ENCODE measurements at places on chromosomes 2 and 18.

DNA sequence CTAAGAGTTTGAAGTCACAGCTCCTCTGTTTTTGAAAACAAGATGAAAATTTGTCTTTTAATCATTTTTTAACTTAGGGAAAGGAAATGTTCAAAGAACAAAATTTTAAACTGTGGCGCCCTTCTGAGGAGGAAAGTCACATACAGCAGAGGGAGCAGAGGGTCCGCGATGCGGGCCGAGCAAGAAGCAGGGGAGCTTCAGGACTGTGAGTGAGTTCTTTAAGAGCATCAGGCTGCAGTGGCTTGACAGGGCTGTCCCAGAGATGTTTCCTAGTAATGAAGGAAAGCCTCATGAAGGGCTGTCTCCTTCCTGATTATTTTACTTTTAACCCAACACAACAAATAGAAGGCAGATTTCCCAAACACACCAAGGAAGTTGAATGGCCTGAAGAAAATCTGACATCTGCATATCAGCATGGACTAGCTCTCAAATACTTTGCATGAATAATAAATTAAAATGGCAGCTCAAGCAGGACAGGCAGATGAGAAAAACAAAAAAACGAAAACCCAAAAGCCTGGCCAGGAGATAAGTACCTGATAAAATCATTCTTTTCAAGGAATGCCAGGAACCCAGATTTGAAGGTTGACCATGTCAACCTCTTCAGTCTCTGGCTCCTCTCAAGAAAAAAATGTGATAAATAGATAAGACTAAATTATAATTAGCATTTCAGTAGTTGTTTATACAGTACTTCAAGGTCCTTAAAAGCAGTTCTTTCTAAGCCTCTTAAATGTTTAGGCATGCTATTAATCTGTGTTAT, 60.8 kb downstream of the SLC40A1 start:
- no peak for DNase-seq

DNA sequence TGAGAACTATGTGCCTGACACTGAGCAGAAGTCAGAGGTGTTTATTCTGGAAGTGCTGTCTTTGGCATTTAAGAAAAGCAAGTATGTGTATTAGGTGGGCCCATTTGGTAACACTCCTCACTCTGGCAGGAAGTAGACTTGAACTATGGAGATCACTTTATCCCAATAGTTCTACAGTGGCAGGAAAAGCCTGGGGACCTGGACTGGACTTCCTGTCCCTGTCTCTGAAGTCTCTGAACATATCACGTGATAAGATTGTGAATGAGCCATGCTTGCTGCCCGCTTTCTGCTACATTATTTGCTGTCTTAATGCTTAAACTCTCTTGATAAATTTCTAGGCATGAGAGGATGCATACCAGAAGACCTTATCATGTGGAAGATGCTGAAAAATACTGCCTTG, 203.7 kb downstream of the MYO3B start:
- DNase-seq, result no peak

- DNase-seq, result no peak
Measured at GRCh38 chr18:75216212-75216910, 5.8 kb downstream of the TSHZ1 start.

DNA sequence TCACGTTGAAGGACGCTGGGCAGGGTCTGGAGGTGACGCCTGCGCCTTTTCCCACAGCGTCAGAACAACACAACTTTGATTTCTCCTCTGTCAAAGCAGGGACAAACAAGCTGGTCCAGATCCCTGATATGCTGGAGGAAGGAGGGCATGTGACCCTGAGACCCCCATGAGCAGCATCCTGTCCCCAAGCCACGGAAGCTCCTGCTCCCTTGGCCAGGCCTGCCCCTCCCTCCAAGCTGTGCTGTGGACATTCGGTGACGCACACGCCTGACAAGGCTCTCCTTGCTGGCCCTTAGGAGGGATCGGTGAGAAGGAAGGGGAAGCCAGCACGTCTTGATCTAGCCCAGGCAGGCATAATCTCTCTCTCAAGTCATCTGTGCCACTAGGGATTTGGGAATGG, 11.3 kb downstream of the MLPH start:
- no peak for DNase-seq

- DNase-seq, result no peak
Measured at GRCh38 chr2:98532756-98533155, 75.6 kb downstream of the COA5 start.

DNA sequence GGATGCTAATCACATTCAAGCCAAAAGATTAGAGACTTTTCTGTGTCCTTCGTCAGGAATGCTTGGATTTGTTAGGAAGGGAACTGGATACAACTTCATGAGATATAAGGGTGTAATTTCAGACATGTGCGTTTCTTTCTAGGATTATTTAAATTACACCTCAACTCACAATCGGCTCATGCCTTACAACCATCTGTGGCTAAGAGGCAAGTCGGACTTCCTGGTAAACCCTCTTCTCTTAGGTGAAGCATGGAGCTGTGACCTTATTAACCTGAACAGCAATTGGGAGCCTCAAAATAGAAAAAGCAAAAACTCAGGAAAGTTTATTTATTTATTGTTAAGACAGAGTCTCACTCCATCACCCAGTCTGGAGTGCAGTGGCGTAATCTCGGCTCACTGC, 61.8 kb downstream of the SEMA4F start:
- DNase-seq, result no peak

DNA sequence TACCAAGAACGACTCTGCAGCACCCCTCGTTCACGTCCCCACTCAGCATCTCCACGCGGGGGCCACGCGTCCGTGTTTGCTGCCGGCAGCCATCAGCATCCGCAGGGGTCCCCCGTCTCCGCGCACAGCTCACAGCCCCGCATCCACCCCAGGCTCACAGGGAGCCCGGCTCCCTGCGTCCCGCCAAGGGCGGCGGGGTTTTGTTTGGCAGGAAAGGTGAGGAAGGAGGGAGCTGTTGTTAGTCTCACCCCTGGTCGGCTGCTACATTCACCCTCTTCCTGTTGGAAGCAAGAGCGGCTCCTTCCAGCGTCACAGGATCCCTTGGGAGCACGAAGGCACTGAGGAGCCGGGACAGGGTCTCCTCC, 131.0 kb upstream of the CTDP1 start:
- no peak for DNase-seq

DNA sequence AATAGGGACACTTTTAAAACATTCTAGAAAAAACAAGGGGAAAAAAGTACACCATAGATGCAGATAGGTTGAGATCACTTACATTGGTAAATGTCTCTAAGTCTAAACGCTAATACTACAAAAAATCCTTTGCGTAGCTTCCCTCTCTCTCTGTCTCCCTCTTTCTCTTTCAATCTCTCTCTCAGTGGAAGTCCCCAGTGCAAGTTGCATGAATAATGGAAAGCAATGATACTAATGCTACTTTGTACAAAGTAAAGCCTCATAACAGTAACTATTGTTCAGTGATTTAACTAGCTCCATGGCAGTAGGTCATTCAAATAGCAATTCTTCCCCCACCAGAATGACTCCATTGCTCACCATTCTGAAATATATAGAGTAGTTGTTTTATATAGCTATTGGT, 12.8 kb downstream of the MEIS1 start:
- DNase-seq, result no peak

- peak; percentile 39 for DNase-seq
Measured at GRCh38 chr2:152635635-152636298, 81.5 kb downstream of the PRPF40A start.
